Spleen (tissue), 13 donors: ENCODE measurements at places on chromosomes 16 and 17. TPM values are rescaled to one million over a fixed set of nuclear protein-coding genes. Genes with fewer than 3 reads are reported as not detected.

- H3K27ac ChIP-seq = no peak overlapping the region
- no peak overlapping the region for H3K4me3 ChIP-seq
- no peaks in the 10 kb centered on the region for H3K27me3 ChIP-seq
- no peaks in the 10 kb centered on the region for H3K4me1 ChIP-seq
- DNase-seq = no peak
Observed at GRCh38 chr17:12673788-12674187, 8.1 kb downstream of the MYOCD start.

- no peak overlapping the region for H3K27ac ChIP-seq
- no peaks in the 10 kb centered on the region for H3K27me3 ChIP-seq
- peaks cover 13% of the 10 kb centered on the region for H3K4me1 ChIP-seq
Observed at GRCh38 chr16:86118467-86119307, 219.7 kb downstream of the IRF8 start.

DNA sequence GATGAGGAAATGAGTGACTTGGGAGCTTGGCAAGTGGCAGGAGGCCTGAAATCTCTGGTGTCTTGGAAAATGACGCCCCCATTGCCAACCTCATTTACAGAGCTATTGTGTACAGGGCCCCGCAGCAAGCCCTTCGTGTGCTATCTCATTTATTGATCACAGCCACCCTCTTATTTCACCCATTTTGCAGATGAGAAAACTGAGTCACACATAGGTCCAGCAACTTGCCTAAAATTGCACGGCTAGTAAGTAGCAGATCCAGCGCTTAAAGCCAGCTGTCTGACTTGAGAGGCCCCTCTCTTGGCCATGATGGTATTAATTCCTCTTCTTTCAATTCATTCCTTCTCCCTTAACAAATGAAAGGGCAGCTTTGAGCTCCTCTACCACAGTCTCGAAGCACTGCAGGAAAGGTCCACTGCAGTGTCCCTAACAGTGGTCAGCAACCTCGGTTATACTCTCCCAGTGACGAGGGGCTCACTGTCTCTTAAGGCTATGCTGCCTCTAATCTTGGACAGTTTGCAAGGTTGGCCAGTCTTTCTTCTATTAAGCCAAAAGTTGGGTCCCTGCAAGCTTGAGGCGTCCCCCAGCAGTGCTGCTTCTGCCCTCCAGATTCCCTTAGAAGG is 162.2 kb downstream of the COPRS start:
- H3K4me1 ChIP-seq = no peaks in the 10 kb centered on the region
- no peaks in the 10 kb centered on the region for H3K27me3 ChIP-seq
- H3K4me3 ChIP-seq = no peak overlapping the region
- no peaks in the 10 kb centered on the region for H3K36me3 ChIP-seq

- no peak overlapping the region for H3K27ac ChIP-seq
- H3K4me3 ChIP-seq = no peak overlapping the region
- no peaks in the 10 kb centered on the region for H3K36me3 ChIP-seq
Observed at GRCh38 chr17:79400989-79401703, 209.7 kb downstream of the RBFOX3 start.

DNA sequence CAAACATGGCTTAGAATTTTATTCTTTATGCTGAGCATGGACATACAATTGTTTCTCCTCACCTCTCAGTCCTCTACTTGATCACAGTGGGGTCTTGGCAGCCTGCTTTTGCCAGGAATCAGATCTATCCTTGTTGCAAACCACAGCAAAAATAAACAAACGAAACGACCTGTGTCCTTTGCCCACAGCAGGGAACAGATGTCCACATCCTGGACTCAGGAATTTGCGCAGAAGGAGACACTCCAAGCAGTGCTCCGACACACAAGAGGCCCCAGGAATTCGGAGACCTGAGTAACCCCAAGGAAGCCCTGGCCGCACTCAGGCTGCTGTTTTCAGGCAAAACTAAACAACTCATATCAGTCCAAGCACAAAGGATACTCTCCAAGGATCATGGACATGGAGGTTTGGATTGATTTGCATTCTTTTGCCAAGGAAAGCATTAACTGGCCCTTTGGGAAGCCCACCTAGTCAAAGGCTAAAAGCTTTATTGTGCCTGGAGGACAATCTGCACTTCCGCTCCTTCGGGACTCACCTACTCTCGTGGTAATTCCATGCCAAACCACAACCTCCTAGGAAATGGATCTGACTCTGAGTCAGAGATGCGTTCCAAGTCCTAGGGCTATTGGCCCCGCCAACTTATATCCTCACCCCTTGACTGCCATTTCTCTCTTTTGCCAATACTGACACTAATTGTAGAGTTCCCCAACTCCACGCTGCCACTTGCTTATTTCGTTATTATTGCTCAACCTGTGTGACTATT is 271.1 kb upstream of the CDH11 start:
- no peak overlapping the region for H3K27ac ChIP-seq
- no peaks in the 10 kb centered on the region for H3K4me1 ChIP-seq
- DNase-seq = no peak
- H3K36me3 ChIP-seq = no peaks in the 10 kb centered on the region
- H3K27me3 ChIP-seq = no peaks in the 10 kb centered on the region
- no peak overlapping the region for H3K4me3 ChIP-seq

DNA sequence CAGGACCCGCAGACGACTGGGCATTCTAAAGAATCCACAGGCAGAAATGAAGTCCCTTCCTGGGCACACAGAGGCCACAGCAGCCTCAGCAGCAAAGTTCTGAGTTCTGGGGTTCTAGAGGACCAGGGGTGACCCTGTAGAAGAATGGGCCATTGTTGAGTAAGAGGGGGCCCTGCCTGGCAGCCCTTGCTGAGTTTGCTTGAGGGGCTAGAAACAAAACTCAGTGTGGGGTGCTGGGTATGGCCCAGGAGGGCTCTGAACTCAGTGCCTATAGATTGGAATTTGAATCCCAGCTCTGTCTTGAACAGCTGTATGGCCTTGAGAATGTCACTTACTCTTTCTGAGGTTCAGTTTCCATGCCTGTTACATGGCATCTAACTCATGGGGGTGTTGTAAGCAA is at the start of gene PDILT:
Gene PDILT, minus strand, starts transcription at position 101 of the 400 bp plus-strand sequence. CDS start 5,437 bp downstream, outside the sequence.
- no peak within 1 kb of the TSS for H3K27ac ChIP-seq
- H3K4me3 ChIP-seq = no peak within 1 kb of the TSS
- H3K27me3 ChIP-seq = no peaks in the 10 kb centered on the region
- no peaks in the 10 kb centered on the region for H3K36me3 ChIP-seq

DNA sequence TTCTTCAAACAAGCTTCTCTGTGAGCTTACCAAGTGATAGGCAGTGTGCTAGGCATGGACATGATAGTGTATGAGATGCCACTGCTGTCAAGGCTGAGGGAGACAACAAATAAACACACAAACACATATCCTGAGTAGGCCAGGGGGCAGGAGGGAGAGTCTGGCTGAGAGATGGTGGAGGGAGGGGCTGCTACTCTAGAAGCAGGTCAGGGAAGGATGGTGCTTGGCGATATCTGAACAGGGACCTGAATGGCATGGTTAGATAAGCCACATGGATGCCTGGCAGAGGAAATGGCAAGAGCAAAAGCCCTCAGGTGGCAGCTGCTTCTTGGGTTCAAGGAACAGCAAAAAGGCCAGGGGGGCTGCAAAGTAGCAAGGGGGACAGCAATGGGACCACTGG is 8.6 kb upstream of the CHST6 start:
- H3K27ac ChIP-seq = no peak overlapping the region
- no peaks in the 10 kb centered on the region for H3K27me3 ChIP-seq
- no peaks in the 10 kb centered on the region for H3K36me3 ChIP-seq
- no peak overlapping the region for H3K4me3 ChIP-seq

DNA sequence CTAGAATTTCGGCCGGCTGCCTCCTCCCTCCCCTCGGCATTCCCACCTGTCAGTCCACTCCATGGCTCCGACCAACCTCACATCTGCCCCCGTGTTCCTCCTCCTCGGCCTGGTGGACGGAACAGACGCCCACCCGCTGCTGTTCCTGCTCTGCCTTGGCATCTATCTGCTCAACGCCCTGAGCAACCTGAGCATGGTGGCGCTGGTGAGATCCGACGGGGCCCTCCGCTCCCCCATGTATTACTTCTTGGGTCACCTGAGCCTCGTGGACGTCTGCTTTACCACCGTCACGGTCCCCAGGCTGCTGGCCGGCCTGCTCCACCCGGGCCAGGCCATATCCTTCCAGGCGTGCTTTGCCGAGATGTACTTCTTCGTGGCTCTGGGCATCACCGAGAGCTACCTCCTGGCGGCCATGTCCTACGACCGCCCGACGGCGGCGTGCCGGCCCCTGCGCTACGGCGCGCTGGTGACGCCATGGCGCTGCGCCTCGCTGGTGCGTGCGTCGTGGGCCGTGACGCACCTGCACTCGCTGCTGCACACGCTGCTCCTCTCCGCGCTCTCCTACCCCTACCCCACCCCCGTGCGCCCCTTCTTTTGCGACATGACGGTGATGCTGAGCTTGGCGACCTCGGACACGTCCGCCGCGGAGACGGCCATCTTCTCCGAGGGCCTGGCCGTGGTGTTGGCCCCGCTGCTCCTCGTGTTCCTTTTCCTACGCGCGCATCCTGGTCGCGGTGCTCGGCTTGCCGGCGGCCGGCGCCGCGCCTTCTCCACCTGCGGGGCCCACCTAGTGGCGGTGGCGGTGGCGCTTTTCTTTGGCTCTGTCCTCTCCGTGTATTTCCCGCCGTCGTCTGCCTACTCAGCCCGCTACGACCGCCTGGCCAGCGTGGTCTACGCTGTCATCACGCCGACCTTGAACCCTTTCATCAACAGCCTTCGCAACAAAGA is at the start of gene OR3A2:
Gene OR3A2, minus strand, starts transcription at position 440 of the 948 bp plus-strand sequence.
- H3K27ac ChIP-seq = no peak within 1 kb of the TSS
- H3K4me1 ChIP-seq = no peaks in the 10 kb centered on the region
- DNase-seq = no peak
- peak within 1 kb of the TSS; percentile 55 for H3K4me3 ChIP-seq
- H3K27me3 ChIP-seq = peaks cover 23% of the 10 kb centered on the region
- no peaks in the 10 kb centered on the region for H3K36me3 ChIP-seq

GRCh38 chr16:89122322-89122851 is 28.7 kb downstream of the ACSF3 start:
- H3K27ac ChIP-seq = peak overlapping the region; percentile 79
- H3K4me1 ChIP-seq = peaks cover 61% of the 10 kb centered on the region
- no peak overlapping the region for H3K4me3 ChIP-seq

DNA sequence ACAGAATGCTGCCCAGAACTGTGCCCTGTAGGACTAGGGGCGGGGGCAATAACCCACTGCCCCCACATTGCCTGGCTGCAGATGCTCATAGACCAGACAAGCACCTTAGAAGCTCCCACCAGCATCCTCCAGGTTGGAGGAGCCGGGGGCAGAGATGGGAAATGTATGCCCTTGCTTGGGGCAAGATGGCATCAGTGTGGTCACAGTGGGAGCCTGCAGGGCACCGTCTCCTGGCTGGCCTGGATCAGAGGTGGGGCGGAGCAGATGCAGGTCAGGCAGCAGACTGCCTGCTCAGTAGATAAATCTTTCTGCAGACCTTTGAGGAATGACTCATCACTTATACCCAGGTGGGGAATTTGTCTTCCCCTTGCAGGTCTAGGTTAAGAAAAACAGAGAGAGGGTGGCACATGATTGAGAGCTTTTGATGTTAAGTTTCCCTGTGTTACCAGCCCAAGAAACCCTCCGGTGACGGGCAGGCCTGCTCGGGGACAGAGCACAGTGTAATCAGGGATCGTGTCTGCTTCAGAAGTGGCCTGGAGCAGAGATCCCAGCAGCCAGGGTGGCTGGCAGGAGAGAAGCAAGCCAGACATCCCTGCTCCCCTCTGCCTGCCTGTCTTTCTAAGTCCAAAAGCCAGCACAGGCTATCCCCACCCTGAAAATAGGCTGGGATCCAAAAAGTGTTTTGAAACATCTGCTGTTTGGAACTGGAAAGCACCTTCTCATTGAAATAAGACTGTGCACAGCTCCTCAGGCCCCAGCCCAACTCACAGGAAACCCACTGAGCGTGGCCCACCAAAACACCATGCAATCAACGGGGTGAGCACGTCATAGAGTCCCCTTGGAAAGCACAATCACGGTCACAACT is 50.7 kb upstream of the RPL38 start:
- no peak overlapping the region for H3K4me3 ChIP-seq

- peaks cover 88% of the 10 kb centered on the region for H3K27me3 ChIP-seq
- DNase-seq = no peak
- H3K27ac ChIP-seq = peak overlapping the region; percentile 83
- peaks cover 39% of the 10 kb centered on the region for H3K4me1 ChIP-seq
Observed at GRCh38 chr17:61398721-61399130, 917 bp upstream of the TBX2 start.

DNA sequence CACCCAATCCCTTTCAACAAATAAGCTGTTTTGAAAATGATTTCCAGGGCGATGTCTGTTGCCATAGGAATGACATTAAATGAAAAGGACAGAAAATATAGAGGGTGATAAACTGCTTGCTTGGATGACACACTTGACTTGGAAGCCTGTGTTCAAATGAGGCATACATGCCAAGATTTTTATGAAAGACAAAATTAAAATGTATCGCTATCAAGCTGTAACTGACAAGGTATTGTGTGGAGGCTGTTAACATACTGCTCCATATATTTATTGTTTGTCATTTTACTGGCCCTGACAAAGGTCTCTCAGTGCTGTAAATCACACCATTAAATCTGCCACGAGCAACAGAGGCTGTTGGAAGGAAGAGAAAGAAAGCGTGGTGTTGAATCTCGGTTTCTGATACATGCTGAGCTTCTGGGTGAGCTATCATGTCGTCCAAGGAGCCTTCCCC is 456.2 kb upstream of the SALL1 start:
- no peaks in the 10 kb centered on the region for H3K36me3 ChIP-seq
- H3K27me3 ChIP-seq = no peaks in the 10 kb centered on the region
- H3K4me1 ChIP-seq = no peaks in the 10 kb centered on the region
- H3K27ac ChIP-seq = no peak overlapping the region
- H3K4me3 ChIP-seq = no peak overlapping the region
- DNase-seq = no peak

GRCh38 chr17:61291451-61292285 is 108.0 kb upstream of the TBX2 start:
- no peak overlapping the region for H3K27ac ChIP-seq
- no peaks in the 10 kb centered on the region for H3K27me3 ChIP-seq
- H3K4me1 ChIP-seq = peaks cover 6% of the 10 kb centered on the region
- H3K4me3 ChIP-seq = no peak overlapping the region
- no peaks in the 10 kb centered on the region for H3K36me3 ChIP-seq
- no peak for DNase-seq

The CRYM gene
- total RNA-seq = not detected

The MYO1D gene
- total RNA-seq = 23.5 TPM

The RNF227 gene
- 3.1 TPM for total RNA-seq

The PHAF1 gene
- 19.6 TPM for total RNA-seq

The KRTAP9-8 gene
- total RNA-seq = not detected

The SHBG gene
- total RNA-seq = 1.9 TPM

The PLD2 gene
- total RNA-seq = 23.2 TPM
